ENCODE measurements at places on chromosomes 12 and 14. TPM values are rescaled to one million over a fixed set of nuclear protein-coding genes. Genes with fewer than 3 reads are reported as not detected.
A peak's percentile ranks its signal among the peaks of the same experiment; 100 is the strongest.

SLC5A8 gene
- not detected for polyA plus RNA-seq

GRCh38 chr12:44015333-44015941 lies 179.6 kb downstream of the TMEM117 start:
- peak; percentile 8 for DNase-seq

CLEC9A gene
- polyA plus RNA-seq, result not detected

- DNase-seq, result no peak
These were observed 33.5 kb downstream of the SLC6A12 start for GRCh38 chr12:180445-180844.

GRCh38 chr14:103510724-103511693 lies 11.6 kb downstream of the CKB start:
- no peak for DNase-seq

DNA sequence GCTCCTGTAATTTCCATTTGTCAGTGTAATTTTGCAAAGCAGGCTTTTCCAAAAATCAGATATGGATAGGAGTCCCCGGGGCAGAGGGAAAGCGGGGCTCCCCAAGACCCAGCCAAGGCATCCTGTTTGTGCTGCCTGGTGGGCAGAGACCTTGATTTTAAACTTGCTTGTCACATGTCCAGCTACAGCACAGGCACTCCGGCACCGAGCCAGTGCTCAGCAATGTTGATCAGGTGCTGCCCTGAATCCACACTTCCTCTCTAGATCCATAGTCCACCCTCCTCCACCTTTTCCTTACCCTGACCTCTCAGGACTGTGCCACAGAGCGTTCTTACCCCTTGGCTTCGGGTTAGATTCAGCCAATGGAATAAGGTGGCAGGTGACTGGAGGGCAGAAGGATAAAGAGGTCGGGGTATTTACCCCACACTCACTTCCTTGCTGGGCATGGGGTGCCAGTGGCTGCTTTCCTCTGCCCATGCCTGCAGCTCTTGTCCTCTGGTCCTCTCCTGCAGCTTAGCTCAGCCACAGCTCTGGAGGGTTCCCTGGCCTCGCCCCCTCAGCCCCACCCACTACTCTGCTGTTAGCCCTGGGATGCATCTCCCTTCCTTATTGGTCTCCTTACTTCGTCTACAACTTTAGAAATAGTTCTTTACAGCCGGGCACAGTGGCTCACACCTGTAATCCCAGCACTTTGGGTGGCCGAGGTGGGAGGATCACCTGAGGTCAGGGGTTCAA lies 80.1 kb downstream of the IRF2BPL start:
- no peak for DNase-seq

SERPINA3 gene
- 2.4 TPM for polyA plus RNA-seq

Measured in AG04450 (cell line).